Naive thymus-derived CD8-positive, alpha-beta T cell (primary cell): ENCODE measurements at places on chromosomes 1 and 21.

- no peak for DNase-seq
These were observed 9.8 kb downstream of the BARHL2 start for GRCh38 chr1:90707363-90707710.

- DNase-seq, result peak; percentile 28
These were observed 73.7 kb downstream of the KCNN3 start for GRCh38 chr1:154796303-154796892.

DNA sequence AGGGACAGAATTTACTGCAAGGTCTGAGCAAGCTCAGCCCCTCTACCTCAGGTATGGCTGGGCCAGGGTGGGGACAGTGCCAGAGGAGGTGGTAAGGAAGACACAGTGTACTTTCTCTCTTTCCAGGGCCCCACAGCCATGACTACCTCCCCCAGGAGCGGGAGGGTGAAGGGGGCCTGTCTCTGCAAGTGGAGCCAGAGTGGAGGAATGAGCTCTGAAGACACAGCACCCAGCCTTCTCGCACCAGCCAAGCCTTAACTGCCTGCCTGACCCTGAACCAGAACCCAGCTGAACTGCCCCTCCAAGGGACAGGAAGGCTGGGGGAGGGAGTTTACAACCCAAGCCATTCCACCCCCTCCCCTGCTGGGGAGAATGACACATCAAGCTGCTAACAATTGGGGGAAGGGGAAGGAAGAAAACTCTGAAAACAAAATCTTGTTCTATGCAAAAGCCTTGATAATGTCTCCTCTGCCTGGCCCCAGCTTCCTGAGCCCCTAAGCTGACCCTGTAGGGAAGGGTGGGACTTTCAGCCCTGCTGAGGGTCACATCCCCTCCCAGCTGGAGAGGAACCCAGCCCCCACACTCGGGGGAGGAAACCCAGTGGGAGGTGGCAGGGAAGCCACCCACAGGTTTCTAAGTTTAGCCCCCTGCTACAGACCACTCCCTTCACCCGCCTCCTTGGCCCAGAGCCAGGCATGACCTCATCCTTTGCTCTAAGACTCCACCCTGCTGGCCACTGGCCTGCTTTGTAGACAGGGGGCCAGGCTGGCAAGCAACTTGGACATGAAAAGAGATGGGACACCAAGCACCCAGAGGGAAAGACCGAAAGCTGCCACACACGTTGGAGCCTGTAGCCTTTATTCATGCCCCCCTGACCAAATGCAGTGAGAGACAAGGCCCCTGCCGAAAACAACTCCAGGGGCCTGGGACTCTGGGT, 6.4 kb downstream of the RHOC start:
- DNase-seq, result peak; percentile 87

GRCh38 chr1:101474039-101474665, 237.3 kb downstream of the S1PR1 start:
- DNase-seq, result no peak

GRCh38 chr21:39633770-39634181, 21.0 kb downstream of the B3GALT5 start:
- DNase-seq, result no peak

DNA sequence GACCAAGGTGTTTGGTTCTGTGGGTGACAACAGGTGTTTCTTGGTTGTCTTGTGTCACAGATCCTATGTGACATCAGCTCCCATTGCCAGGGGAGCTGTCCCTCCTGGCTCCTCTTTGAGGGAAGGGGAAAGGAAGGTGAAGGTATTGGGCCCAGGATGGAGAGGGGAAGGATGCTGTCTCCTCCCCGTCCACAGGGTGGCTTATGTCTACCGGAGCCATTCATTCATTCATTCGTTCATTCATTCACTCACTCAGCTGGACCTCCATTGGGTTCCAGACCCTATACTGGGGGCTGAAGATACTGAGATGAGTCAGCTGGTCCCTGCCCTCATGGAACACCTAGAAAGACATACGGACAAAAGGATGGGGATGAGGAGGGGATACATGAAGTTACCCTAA, 38.9 kb downstream of the EPHB2 start:
- no peak for DNase-seq

- no peak for DNase-seq
These were observed 279.0 kb downstream of the MATN1 start for GRCh38 chr1:30444401-30444800.

DNA sequence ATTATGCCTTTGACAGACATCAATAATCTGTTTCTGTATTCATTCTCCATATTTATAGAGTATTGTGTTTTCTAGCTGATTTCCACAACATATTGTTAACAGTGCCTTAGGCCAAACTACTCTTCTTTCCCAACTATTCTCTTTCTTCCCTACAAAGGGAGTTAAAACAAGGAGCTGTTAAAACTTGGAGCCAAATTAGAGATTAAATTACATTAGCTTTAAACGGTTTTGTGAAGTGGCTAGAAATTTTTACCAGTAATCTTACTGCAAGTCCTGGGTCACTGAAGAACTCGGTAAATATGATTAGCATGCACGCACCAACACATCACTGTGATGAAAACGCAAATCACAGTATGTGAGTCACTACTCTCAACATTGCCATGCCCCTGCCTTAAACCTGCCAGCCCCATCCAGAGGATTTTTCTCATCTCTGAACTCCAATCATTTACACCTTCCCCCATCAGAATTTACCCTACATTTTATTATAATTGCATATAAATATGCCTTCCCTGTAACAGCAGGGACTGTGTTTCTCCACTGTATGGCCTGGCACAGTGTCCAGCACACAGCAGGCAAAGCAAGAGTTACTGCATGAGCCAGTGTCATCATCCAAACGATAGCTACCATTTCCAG, 1.5 kb upstream of the PRDX6 start:
- no peak for DNase-seq

DNA sequence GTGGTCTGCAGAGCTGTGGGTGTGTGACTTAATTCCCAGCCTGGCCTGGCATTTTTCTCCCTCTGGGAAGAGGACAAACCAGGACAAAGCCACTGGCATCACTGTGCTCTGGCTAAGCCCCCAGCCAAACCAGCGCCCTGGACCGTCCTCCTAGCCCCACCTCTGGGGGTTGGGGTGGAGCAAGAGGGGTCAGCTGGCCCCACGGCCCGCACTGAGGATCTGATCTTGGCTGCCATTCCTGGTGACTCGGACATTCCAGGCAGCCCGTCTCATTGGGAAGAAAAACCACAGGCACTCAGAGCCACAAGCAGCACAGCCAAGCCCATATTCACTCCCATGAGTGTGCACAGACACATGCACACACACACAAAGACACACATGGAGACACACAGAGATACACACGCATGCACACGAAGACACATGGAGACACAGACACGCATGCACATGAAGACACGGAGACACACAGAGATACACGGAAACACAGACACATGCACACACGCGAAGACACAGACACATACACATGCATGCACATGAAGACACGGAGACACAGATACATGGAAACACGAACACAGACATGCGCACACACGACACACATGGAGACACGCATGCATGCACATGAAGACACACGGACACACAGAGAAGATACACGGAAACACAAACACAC, 2.3 kb upstream of the MXRA8 start:
- no peak for DNase-seq

DNA sequence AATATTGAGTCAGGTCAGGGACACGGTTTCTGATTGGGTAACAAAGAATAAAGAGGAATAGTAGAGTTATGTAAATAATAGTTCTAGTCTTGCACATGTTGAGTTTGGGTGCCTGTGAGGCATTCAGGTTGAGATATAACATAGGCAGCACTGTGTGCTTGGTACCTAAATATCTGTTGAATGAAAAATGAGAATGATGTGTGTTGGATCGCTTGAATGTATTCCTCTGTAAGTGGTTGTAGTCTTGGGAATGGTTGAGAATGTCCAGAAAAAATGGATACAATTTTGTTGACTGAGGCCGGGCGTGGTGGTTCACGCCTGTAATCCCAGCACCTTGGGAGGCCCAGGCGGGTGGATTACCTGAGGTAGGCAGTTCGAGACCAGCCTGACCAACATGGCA, 116.3 kb upstream of the HNRNPU start:
- no peak for DNase-seq

DNA sequence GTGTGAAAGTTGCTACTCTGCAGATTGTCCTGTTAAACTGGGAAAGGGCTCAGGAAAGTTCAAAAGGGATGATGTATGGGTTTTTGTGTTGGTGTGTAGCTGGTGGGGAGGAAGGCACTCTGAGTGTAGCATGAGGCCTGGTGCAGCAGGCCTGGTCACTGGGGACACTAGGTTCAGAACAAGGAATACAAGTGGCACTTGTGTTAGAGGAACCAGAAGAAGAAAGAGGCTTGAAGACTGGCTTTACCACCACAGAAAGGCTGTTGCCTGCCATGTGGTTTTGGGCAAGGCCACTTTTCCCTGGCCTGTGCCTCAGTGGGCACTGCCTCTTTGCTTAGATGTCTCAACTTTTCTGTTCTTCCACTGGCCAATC, 122.8 kb downstream of the NOS1AP start:
- no peak for DNase-seq

- no peak for DNase-seq
These were observed 264.6 kb upstream of the PROX1 start for GRCh38 chr1:213723187-213723586.

DNA sequence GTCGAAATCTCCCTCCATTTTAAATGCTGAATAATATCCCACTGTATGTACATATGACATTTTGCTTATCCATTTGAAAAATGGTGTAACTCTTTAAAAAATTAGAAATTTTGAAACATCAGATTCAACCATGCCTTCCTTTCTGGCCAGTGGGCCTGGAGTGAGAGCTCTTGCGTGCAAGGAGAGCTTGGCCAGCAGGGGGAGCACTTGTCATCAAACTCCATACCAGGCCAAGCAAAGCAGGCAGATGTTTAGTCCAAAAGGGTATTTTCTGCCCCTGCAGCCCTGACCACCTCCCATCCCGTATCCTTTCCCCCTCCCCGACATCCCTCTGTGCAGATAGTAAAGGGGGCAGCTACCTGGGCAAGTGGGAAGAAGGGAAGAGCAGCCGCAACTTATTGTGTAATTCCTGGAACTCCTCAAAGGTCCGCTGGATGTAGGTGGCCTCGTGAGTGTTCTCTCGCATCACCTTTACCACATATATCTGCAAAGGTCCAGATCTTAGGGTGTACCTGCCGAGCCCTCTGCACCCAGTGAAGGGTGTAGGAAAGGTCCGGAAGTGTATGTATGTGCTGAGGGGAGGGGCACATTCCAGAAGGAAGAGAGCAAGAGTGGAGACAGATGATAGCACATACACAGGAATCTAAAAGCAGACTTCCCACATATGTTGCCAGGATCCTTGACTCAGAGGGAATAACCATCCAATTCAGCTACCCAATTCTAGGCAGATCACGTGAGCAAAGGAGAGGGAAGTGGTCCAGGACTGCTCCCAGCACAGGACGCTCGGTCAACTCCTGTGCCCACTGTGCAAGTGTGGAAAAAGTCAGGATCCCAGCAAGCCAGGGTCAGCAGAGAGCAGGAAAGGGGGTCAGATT, 19.9 kb upstream of the PPP1R15B start:
- DNase-seq, result peak; percentile 57

GRCh38 chr1:16474166-16474800, 33.8 kb downstream of the NECAP2 start:
- no peak for DNase-seq

- no peak for DNase-seq
These were observed 28.8 kb downstream of the TAF5L start for GRCh38 chr1:229596925-229597699.

DNA sequence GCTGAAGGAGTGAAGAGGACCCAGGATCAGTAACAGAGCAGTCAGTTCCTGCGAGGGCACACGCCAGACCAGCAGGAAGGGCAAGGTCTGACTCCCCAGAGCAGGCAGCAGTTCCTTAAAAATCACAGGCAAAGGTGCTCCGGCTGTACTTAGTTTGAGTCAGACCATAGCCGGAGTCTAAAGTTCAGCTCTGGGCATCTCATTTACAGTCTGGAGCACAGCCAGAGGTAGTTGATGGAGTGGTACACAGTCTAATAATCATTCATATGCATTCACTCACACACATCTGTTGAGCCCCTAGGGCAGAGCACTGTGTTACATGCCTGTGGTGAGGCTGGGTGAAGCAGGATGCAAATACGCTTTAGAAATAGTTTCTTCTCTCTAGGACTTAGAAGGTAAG, 7.3 kb upstream of the AMIGO1 start:
- no peak for DNase-seq

DNA sequence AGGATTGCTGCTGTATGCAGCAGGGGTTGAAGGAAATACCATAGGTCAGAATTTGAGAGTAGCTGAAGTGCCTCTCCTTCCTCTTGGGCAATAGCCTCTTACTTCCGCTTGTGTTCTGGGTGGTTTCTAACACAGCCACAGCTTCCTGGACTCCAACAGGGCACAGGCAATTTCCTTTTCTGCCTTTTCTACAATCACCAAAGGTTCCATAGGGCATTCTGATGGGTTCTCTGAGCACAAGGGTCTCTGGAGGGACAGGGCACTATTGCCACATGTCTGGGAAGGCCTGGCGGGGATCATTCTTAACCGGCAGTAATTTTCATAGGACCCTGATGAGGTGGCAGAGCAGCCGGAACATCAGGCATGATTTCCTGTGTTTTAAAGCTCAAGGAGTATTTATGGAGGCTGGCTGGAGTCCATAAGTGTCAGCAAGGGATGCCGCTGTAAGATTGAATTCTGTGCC, 5.5 kb upstream of the AGTRAP start:
- peak; percentile 33 for DNase-seq

GRCh38 chr1:226233806-226234205, 10.3 kb downstream of the MIXL1 start:
- DNase-seq, result no peak

- DNase-seq, result no peak
These were observed 185.2 kb downstream of the FAF1 start for GRCh38 chr1:50774759-50775351.

DNA sequence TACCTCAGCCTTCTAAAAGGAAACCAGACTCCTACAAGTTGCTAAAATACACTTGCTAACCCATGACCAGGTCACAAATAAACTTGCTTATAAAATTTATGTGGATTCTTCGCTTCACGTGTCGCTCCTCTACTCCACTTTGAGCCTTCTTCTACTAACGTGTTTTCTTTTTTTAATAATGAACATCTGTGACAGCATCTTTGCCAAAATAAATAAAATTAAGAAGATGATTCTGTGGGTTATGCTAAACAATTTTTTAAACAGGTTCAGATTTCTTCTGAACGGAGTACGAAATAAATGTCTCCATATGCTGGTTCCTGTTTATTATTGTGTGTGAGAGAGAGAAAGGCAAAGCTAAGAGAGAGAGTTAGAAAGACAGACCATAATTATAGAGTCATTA, 735.8 kb downstream of the LTN1 start:
- no peak for DNase-seq

DNA sequence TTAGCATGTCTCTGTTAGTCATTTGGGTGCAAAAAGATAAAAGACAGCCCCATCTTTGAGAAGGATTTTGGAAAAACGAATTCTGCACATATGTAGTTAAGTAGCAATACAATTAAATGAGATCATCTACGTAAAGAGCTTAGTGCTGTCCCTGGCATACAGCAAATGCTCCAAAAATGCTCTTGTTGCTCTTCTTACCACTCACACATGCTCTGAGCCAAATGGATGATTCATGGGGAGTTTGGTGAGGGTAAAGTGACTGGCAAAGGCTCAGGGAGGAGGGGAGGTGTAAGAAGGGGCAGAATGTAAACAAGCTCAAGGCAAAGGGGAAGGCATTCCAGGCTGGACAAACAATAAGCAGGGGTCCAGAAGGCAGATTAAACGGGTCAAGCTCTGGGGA, 191.9 kb downstream of the AK5 start:
- DNase-seq, result no peak

- no peak for DNase-seq
These were observed 83.5 kb downstream of the SPAG17 start for GRCh38 chr1:118101515-118101844.
